Right atrium auricular region (tissue), 2 donors: ENCODE measurements at places on chromosomes 7 and 10. TPM values are rescaled to one million over a fixed set of nuclear protein-coding genes. Genes with fewer than 3 reads are reported as not detected.

BTBD16 gene
- not detected for total RNA-seq

TET1 gene
- total RNA-seq, result 2.4 TPM

GRCh38 chr10:99484626-99485581 is 47.8 kb upstream of the NKX2-3 start:
- H3K27me3 ChIP-seq, result no peaks in the 10 kb centered on the region
- H3K36me3 ChIP-seq, result no peaks in the 10 kb centered on the region
- H3K4me1 ChIP-seq, result no peaks in the 10 kb centered on the region
- no peak overlapping the region for H3K4me3 ChIP-seq

FAM25G gene
- total RNA-seq, result not detected

CYP2C19 gene
- not detected for total RNA-seq

XPNPEP1 gene
- total RNA-seq, result 45.2 TPM

ACBD7 gene
- not detected for total RNA-seq

DNA sequence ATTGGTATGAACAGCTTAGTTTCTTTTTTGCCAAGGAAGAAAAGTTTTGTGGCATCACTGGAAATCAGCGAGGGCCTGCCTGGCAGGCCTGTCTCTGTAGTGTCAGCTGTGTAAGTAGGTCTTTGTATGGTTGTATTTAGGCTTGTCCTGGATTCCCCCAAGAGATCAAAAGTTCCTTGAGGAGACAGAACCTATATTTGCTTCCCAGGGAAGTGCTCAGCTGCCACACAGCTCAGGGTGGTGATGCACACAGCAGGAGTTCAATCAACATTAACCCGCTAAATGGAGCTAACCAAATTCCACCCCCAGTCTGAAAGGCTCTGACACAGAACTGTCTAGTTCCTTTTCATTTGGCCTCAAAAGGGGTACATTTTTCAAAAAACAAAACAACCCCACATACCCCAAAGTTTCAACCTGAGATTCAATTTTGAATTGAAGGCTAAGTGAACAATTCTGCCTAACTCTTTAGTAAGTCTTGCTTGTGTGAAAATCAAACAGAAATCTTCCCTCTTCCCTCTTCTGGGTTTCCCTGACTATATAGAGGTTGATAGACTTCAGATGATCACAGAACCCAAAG is 124.4 kb downstream of the CLEC2L start:
- H3K4me3 ChIP-seq, result no peak overlapping the region
- DNase-seq, result no peak
- H3K4me1 ChIP-seq, result peaks cover 67% of the 10 kb centered on the region
- peak overlapping the region; percentile 82 for H3K27ac ChIP-seq
- H3K36me3 ChIP-seq, result peaks cover 4% of the 10 kb centered on the region

SRI gene
- 63.4 TPM for total RNA-seq

ATRNL1 gene
- total RNA-seq, result 4.1 TPM

- peaks cover 1% of the 10 kb centered on the region for H3K36me3 ChIP-seq
- H3K4me3 ChIP-seq, result no peak overlapping the region
- H3K4me1 ChIP-seq, result peaks cover 46% of the 10 kb centered on the region
- H3K27ac ChIP-seq, result no peak overlapping the region
- DNase-seq, result peak; percentile 70
- no peaks in the 10 kb centered on the region for H3K27me3 ChIP-seq
Measured at GRCh38 chr7:100799037-100799896, 28.1 kb downstream of the EPHB4 start.

GRCh38 chr7:140390466-140391190 is 7.7 kb downstream of the SLC37A3 start:
- no peak overlapping the region for H3K4me3 ChIP-seq
- H3K27me3 ChIP-seq, result no peaks in the 10 kb centered on the region
- no peaks in the 10 kb centered on the region for H3K36me3 ChIP-seq

ASB13 gene
- 14.3 TPM for total RNA-seq

GRCh38 chr10:29553544-29554250 is 81.1 kb downstream of the SVIL start:
- no peak overlapping the region for H3K27ac ChIP-seq
- peaks cover 50% of the 10 kb centered on the region for H3K36me3 ChIP-seq
- H3K4me1 ChIP-seq, result no peaks in the 10 kb centered on the region
- H3K27me3 ChIP-seq, result no peaks in the 10 kb centered on the region
- no peak overlapping the region for H3K4me3 ChIP-seq
- no peak for DNase-seq
